ENCODE measurements at places on chromosomes 11 and 22.

- ATAC-seq: no peak
Observed at GRCh38 chr11:57390535-57390934, at the start of gene PRG2. Gene PRG2, minus strand, starts transcription at chr11:57390650. Its CDS starts 706 bp downstream, at chr11:57389944.

DNA sequence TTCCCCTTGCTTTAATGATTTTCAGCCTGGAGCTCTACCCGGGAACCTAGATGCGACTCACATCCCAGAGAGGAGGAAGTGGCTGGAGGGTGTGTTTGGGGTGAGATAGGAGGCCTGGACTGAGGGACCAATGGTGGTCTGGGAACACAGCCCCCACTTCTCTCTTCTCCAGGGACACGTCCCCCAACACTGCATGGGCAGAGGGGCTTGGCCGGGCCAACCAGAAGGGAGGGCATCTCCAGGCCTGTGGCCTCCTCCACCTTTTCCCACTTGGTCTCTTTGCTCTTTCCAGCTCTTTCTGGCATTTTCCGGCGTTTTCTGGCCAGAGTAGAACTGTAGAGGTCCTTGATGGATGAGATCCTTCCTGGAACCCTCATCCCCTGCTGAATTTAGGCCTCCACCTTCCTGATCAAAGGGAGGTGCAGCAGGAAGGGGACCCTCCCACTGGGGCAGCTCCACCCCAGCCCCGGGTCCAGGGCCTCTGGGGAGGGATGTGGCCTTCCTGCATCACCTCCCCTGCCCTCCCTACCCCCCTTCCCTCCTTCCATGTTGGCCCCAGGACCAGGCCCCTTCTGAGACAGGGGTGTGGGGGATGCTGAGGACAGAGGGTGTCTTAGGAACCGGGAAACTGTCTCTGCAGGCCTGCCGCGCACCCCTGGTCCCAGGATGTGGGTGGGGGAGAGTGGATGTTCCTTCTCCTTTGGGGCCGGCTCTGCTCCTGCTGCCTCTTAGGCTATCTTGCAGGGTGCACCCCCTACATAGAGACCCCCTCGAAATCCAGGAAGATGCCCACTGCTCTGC, 24.4 kb downstream of the MRGPRG start:
- ATAC-seq: no peak

- peak; percentile 96 for ATAC-seq
Observed at GRCh38 chr11:128318856-128319474, 268.4 kb downstream of the ETS1 start.

- ATAC-seq: no peak
Observed at GRCh38 chr11:127063241-127063640, 62.7 kb upstream of the KIRREL3 start.

GRCh38 chr11:4105916-4106315, 11.3 kb downstream of the RRM1 start:
- ATAC-seq: no peak

- ATAC-seq: no peak
Observed at GRCh38 chr22:38618258-38618657, 37.9 kb downstream of the FAM227A start.

GRCh38 chr11:120333801-120334200, 2.4 kb upstream of the ARHGEF12 start:
- ATAC-seq: no peak

- ATAC-seq: no peak
Observed at GRCh38 chr22:24376586-24376985, 50.8 kb upstream of the ADORA2A start.

DNA sequence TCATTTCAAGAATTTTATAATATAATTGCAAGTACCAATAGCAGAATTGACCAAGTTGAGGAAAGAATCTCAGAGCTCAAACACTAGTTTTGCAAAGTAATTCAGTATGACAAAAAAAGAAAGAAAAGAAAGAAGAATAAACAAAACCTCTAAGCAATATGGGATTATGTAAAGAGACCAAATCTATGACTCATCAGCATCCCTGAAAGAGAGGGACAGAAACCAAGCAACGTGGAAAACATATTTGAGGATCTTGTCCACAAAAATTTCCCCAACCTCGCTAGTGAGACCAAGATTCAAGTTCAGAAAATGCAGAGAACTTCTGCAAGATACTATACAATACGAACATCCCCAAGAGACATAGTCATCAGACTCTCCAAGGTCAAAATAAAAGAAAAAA, 203.7 kb upstream of the DDI1 start:
- ATAC-seq: no peak

DNA sequence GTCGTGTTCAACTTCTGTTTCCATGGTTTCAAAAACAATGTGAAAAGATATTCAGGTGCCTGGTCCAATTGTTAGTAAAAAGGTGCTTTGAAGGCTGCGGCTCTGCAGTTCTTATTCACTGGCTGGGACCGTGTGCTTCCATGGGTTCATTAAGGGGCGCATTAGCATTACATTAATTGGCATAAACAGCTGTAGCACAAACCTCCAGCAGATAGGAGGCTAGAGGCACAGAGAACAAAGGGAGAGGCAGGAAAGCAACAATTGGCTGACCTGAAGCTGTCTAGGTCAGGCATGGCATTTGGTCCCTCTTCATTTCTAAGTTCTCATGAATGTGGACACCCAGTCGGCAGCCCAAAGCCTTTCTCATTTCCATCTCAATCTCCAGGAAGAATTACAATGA, 16.6 kb downstream of the PAK1 start:
- ATAC-seq: no peak

DNA sequence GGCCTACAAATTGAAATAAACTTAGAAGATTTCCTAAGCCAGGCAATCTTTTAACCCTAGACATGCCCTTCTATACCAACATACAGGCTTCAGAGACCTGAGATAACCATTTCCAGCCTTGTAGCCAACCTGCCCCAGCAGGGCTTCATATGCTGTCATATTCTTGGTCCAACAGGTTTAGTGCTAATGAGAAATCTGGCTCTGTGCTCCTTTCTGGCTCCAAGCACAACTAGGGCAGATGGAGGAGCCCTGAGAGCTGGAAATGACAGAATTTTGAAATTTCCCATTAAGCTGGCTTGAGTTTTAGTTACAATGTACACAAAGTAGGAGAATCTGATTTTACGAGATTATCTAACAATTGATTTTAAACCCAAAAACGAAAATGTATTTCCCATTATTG, 323.0 kb upstream of the CCDC90B start:
- ATAC-seq: no peak

- peak; percentile 81 for ATAC-seq
Observed at GRCh38 chr22:37633089-37633624, 6.3 kb upstream of the SH3BP1 start.

- no peak for ATAC-seq
Observed at GRCh38 chr22:38352436-38352835, 35.2 kb upstream of the CSNK1E start.

DNA sequence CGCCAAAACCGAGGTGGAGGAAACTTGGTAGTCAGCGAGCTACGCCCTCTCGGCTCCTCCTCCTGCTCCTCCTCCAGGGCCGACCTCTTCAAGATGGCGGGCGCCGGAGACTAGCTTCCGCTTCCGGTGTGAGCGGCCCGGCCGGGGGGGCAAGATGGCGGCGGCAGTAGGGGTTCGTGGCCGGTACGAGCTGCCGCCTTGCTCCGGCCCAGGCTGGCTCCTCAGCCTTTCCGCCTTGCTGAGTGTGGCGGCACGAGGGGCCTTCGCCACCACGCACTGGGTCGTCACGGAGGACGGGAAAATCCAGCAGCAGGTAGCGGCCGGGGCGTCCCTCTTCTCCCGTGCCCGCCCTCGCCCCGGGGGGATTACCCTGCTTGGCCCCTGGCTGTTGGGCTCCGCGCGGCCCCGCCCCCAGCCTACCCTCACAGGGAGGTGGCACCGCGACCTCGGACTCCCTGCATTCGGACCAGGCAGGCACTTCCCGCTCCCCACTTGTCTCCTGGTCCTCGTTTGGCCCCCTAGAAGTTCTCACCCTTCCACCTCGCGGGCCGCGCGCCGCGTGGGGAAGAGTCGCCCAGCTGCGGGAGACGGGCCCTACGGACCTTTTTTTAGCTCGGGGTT, at the start of gene TTC17:
TTC17 (plus strand) TSS at position 120 of the 621 bp plus-strand sequence; CDS start at position 155, 35 bp downstream.
- peak; percentile 98 for ATAC-seq

- ATAC-seq: no peak
Observed at GRCh38 chr11:133677387-133677786, 145.1 kb upstream of the OPCML start.

DNA sequence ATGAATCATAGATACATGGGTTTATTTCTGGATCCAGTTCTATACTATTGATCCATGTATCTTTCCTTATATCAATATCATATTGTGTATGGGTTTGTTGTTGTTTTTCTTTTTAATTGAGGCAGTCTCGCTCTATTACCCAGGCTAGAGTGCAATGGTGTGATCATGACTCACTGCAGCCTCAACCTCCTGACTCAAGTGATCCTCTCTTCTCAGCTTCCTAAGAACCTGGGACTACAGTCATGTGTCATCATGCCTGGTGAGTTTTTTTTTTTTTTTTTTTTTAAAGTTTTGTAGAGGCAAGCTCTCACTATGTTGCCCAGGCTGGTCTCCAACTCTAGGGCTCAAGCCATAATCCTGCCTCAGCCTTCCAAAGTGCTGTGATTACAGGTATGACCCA, 1589.4 kb upstream of the TENM4 start:
- ATAC-seq: no peak

DNA sequence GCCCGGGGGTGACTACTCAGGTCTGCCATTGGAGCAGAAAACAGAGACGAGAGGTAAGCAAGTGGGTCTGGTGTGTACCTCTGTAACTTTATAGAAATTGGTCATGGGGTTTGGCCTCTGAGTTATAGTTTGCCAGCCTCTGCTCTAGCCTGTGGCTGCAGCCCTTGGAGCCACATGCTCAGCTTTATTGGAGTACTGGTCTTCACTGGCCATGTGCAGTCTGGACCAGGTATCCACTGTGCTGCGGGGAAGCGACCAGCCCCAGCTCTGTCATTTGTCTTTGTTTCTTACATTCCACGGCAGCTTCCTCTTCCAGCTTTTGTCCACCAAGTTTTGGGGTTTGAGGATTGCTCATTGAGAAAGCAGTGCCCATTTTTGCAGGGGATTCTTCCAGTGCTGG, 453.4 kb downstream of the TBC1D22A start:
- ATAC-seq: no peak

- ATAC-seq: no peak
Observed at GRCh38 chr22:42901790-42902508, 44.9 kb upstream of the ARFGAP3 start.

- no peak for ATAC-seq
Observed at GRCh38 chr11:48074425-48075181, 94.2 kb downstream of the PTPRJ start.

DNA sequence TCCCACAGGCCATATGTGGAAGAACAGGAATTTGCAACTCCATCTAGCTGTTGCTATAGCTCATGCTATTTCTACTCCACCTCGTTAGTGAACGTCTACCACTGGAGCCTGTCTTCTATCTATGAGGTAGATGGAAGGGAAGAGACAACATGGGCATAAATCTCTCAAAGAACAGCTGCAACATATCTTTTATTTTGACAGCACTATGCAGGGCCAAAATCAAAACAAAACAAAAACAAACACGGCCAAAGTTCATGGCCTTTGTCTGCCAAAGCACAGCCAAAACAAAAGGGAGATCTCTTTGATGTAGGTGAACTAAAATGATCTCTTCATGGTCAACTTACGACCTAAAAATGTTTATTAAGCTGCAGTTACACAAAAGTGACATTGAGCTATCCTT, 215.2 kb upstream of the MPPED2 start:
- ATAC-seq: no peak

DNA sequence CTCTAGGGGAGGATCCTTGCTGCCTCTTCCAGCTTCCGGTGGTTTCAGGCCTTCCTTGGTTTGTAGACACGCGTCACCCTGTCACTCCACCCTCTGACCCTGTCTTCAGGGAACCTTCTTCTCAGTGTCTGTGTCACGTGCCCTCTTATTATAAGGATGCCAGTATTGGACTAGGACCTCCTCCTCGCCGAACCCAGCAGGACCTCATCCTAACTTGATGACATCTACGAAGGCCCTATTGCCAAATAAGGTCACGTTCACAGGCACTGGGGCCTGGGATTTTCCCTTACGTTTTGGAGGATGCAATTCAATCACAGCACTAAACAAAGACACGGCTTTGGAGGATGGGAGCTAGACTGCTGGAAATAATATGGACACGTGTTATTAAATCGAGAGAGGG, 408.7 kb downstream of the BRD1 start:
- ATAC-seq: no peak

- ATAC-seq: no peak
Observed at GRCh38 chr22:29635734-29636357, 32.4 kb downstream of the NF2 start.

DNA sequence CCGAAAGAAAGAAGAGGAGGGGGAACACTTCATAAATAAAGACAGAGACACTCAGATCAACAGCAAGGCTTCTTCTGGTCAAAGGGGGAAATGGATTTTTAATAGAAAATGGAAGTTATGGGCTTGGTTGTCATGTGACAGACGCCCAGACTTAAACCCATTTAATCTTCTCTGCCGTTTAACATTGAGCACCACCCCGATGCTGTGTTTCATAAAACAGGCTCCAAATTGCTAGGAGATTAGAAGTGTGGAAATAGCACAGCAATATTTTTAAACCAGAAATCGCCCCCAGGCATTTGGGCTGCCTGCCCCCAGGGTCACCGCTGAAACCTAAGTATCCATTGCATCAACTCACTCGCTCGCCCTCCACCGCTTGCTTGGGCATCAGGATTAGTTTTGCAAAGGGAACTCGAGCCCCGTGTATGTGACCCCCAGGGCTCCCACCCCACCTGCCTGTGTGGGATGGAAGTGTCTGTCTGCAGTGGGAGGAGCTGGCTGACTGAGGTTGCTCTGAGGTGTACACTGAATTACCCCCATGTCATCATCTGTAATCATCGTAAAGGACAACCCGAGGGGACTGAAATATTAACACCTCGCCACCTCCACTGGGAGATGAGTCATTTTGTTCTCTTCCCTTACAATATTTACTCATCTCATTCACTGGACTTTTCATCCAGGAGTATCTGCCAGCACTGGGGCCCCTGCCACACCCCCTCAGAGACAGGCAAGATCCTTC, 10.7 kb downstream of the DSCAML1 start:
- ATAC-seq: no peak

GRCh38 chr22:42895087-42895486, 38.0 kb upstream of the ARFGAP3 start:
- peak; percentile 84 for ATAC-seq

- no peak for ATAC-seq
Observed at GRCh38 chr11:24295360-24295759, 201.5 kb upstream of the LUZP2 start.

All from stimulated activated memory B cell treated with anti-CD40 and anti-IgM and Interleukin-4, amounts not matched to agents 10 μg/mL and 1 μg/mL and 100 μg/mL, for 72 hours (primary cell).